ENCODE measurements at places on chromosomes 11 and 22.

DNA sequence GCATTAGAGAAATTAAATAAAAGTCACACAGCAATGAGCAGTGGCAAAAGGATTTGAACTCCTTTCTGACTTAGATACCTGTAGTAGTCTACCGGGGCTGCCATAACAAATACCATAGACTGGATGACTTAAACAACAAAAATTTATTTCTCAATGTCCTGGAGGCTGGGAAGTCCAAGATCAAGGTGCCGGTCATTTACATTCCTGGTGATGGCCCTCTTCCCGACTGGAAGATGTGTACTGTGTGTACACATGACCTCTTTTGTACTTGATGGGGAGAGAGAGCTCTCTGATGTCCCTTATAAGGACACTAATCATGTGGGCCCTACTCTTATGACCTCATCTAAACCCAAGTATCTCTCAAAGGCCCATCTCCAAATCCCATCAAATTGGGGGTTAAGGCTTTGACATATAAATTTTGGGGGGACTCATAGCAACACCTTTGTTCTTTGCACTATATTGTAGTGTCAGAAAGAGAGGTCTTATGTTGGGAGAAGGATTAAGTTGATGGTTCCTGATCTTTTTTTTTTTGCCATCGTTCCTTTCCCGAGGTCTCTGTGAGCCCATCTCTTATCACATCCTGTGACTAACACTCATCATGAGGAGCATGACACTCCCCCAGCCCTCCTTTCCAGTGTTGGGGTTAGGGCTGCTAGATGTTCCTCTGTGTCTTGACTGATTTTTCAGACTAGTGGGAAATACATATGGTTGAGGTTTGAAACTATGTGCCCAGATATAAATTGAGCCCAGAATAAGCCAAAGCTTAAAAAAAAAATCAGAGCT is 104.3 kb downstream of the TRAF6 start:
- no peak for DNase-seq

DNA sequence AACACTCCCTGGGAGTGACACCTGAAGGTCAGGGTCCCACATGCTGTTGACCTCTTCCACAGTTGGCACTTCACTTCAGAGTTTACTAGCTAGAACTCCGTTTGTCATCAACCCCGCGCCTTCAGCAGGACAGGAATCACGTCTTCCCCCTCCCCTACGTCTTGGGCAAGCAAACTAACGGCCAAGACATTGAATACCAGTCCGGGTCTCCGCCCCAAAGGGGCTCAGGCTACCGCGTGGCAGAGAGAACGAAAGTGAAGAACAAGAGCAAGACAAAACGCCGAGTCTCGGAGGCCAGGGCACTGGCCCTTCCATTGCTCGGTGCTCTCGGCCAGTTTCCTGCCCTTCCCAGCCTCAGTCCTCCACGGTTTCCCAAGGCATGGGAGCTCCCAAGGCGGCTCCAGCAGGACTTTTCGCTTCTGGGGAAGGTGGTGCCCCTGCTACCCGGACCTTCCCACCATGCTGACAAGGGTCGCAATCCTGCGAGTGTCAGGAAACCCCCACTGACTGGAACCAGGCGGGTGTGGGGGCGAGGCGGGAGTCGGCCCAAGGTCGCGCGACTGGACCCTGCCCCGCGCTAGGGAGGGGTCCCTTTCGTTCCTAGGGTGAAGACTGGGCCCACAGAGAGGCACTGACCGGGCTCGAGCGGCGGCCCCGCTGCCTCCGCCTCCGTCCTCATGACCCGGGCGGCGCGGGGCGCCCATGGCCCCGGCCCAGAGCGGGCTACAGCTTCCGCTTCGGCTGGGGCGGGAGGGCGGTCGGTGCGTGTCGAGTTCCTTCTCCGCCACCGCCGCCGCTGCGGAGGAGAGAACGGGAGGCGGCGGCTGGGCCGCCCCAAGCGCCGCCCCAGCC is at the start of gene GUCD1:
Gene GUCD1, minus strand, starts transcription at position 826 of the 852 bp plus-strand sequence. Its CDS starts 147 bp downstream, at position 679.
- no peak for DNase-seq

DNA sequence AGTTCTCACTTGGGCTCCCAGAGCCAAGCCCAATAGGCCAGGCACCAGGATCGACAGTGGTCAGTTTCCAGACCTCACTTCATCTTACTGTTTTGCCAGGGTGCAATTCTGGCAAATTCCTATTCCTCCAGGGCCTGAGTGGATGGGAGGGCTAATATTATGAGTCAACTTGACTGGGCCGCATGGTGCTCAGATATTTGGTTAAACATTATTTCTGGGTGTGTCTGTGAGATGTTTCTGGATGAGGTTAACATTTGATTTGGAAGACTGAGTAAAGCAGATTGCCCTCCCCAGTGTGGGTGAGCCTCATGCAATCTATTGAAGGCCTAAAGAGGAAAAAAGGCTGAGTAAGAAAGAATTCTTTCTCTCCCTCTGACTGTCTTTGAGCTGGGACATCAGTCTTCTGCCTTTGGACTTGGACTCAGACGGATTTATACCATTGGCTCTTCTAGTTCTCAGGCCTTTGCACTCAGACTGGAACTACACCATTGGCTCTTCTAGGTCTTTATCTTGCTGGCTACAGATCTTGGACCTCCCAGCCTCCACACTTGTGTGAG is 132.9 kb upstream of the ZBED5 start:
- no peak for DNase-seq

DNA sequence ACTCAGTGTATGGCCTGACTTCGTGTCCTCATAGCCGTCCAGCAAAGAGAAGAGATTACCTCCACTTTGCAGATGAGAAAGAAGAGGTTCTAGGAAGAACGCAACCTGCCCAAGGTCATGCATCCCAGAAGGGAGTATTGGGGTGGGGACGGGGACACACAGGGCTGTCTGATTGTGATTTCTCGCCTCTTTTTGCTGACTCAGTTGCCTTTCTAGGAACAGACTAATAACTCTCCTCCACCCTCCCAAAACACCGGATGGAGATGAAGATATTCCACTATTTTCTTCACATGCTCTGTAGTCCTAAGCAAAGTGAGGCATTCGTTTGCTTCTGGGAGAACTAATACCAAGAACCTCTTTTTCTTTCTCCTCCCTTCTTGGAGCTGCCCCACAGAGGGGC is 529.3 kb downstream of the MIAT start:
- no peak for DNase-seq

GRCh38 chr11:77209663-77210062 is 81.6 kb downstream of the MYO7A start:
- no peak for DNase-seq

DNA sequence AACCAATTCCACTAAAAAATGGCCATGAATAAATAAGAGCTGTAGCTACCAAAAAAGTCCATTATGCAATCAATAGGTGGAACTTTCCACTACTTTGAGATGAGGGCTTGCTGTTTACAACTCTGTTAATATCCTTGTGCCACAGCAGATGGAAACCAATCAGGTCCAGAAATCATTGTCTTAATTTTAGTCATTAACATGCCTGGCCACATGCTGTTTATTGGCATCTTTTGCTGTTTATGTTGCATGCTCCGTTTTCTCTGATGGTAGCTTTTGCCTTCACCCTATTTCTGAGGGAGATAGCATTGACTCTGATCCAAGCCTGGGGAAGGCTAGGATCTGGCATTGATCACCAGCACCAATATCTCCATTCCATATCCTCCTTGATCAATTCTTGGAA is 192.9 kb upstream of the SEZ6L start:
- no peak for DNase-seq

GRCh38 chr22:28736301-28737155 is 5.1 kb downstream of the CHEK2 start:
- DNase-seq, result no peak

DNA sequence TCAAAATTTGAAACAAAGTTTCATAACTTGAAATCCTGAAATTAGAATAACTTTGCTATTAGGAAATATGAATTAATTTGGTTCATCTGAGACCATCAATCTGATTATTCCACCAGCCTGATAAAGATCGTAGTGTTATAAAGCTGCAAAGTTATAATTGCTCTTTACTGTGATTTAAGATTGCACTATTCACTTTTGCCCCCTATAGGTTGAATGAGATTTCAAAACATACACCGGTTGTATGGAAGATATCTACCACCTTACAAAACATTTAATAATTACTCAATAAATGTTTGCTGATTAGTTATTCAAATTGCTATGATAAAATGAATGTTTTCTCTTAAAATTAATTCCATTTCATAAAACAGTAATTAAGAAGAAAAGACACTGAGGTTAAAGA is 26.1 kb downstream of the APIP start:
- DNase-seq, result no peak

DNA sequence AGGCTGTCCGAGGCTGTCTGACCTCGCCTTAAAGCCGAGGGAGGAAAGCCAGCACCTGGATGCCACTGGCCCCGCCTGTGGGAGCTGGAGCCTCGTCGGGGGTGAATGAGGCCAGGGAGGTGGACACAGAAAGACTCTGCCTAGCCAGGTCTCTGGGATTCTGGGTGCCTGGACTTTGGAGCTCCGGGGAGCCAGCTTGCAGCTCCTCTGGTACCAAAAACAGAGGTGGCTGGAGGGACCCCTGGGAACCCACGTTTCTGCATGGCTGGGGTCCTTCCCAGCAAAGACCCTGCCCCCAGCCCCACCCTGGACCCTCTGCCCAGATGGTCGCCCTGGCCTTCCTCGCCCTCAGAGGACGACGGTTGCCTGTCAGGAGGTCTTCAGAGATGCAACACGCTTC is 239.7 kb downstream of the BRD1 start:
- DNase-seq, result no peak

DNA sequence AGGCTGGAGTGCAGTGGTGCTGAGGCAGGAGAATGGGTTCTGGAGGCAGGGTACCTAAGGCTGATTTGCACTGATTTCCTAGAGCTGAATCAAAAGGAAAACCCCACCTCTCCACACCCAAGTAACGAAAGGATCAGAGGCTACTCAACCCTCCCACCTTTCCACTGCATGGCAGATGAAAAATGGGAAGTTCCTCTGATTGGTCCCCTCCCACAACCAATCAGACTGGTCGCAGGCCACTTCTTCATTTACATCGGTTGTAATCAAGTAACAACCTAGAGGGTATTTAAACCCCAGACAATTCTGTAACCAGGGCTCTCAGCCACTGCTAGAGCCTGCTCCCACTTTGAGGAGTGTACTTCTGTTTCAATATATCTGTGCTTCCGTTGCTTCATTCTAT is 18.6 kb upstream of the PARVB start:
- no peak for DNase-seq

DNA sequence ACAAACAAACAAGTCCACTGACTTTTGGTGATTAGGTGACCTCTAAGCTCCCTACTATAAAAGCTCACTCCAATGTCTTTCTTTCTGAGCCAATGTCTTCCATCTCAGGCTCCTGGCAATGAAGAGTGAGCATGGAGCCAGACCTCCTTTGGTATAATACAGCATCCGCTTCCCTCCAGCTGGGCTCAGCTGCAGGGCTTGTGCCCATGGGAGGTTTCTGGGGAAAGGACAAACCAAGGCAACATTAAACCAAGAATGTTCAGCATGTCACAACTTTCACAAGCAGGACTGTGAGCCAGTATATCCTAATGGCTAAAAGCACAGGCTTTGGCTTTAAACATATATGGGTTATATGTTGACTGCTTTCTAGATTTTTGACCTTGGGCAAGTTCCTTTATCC is 58.8 kb downstream of the EHF start:
- DNase-seq, result no peak

DNA sequence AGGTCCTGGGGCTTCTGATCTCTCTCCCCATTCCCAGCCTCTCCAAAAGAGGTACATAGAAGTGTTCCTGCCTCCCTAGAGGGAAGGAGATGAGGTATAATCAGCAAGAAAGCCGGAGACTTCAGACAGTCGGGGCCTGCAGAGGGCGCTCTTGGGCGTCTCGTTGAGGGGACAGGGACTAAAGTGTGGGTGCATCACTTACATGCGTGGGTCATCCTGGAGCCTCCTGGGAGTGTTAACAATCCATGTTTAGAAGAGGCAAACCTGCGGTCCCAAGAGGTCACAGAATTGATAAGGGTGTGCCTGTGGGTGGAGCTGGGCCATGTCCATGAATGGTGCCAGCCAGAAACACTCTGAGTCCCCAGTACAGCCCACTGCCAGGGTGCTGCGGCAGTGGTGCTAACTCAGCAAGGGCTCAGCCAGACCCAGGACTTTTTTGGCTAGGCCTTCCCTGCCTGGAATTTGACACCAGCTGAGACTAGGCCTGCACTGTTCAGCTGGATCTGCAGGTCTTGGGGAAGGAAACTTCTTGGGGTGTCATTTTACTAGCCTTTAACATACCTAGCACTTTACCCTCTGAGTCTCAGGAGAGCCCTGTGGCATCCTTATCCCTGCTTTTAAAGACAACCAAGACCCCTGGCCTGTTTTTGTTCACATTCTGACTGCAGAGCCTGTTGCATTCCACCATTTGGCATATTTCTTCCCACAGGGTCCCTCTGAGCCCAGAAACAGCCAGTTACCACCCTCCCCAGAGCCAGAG is 5.5 kb downstream of the YDJC start:
- DNase-seq, result no peak

GRCh38 chr11:83241291-83241946 is 44.7 kb downstream of the CCDC90B start:
- DNase-seq, result peak; percentile 44

GRCh38 chr22:21734540-21735199 is 924 bp downstream of the YPEL1 start:
- no peak for DNase-seq

GRCh38 chr11:133163463-133164419 is 368.6 kb downstream of the OPCML start:
- no peak for DNase-seq

- no peak for DNase-seq
Measured at GRCh38 chr22:24178502-24179440, 2.5 kb upstream of the SUSD2 start.

DNA sequence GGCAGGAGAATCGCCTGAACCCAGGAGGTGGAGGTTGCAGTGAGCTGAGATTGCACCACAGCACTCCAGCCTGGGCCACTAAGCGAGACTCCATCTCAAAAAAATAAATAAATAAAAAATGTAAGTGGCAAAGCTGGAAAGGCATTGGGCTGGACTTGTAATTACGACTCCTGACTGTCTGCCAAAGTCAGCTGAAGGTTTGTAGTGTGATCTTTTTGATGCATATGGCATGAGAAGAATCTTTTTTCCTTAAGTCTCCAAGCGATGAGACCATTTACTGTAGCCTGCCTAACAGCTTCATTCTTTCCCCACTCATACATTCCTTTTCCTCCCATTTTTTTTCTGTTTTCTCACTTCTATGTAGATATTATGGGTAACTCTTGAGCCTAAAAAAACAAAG is 24.8 kb downstream of the CTNND1 start:
- no peak for DNase-seq

DNA sequence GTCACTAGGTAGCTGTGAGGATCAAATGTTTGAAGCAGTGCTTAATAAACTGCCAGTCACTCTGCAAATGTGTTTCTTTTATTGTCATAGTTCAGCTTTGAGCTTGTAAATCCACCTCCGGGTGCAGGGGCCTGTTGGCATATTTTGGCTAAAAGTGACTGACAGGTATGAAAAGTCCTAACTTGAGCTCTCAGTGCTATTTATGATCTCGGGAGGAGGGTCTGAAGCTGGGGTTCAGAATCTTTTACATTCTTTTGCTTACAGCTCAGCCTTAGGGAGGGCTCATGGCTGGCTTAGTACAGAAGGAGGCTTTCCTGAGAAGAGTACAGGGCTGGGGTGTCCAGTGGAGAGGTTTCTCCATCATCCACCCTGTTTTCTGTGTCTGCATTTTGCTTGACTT is 1.5 kb downstream of the ASPHD2 start:
- DNase-seq, result no peak

GRCh38 chr11:25119416-25119815 is 622.6 kb downstream of the LUZP2 start:
- no peak for DNase-seq

GRCh38 chr22:36550701-36551495 is 21.9 kb upstream of the EIF3D start:
- no peak for DNase-seq

- DNase-seq, result no peak
Measured at GRCh38 chr11:78000193-78000592, 5.7 kb upstream of the INTS4 start.

GRCh38 chr11:7204778-7205177 is 46.9 kb upstream of the SYT9 start:
- no peak for DNase-seq
